ENCODE measurements at places on chromosomes 6 and 20. TPM values are rescaled to one million over a fixed set of nuclear protein-coding genes. Genes with fewer than 3 reads are reported as not detected.

Gene PPP1R14C
- total RNA-seq = 2.4 TPM

Gene SNAP91
- 0.57 TPM for total RNA-seq

Gene PNLDC1
- total RNA-seq = not detected

Gene LRP11
- 24.6 TPM for total RNA-seq

Gene DDX43
- total RNA-seq = not detected

Gene ZSWIM3
- total RNA-seq = 3.8 TPM

Gene ISM1
- total RNA-seq = 0.08 TPM

Gene KIFC1
- total RNA-seq = 37.4 TPM

Data from A375 (cell line).